Cerebellar nuclear complex (tissue), 1 donor: ENCODE measurements at places on chromosomes 12 and 14.

GRCh38 chr14:39396448-39396847 is 35.8 kb downstream of the FBXO33 start:
- no peak for DNase-seq

- no peak for DNase-seq
Observed at GRCh38 chr12:71746974-71747611, 7.6 kb upstream of the RAB21 start.

GRCh38 chr12:93100610-93101009 is 171.5 kb upstream of the EEA1 start:
- no peak for DNase-seq

DNA sequence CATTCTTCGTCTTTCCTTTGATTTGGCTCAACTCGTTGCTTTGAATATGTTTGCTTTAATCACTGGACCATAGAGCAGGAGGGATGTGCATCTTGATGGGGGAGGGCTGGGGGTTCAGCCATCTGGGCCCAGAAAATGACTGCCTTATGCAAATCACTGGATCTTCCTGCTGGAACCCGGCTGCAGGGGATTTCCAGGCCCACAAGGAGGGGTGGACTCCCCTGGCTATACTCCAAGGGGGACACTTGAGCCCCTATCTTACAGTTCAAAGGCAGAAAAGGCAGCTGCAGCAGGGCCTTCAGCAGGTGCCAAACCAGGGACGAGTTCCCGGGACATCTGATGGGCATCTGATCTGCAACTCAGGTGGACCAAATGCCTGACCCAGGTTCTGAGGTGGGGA is 122.5 kb downstream of the DICER1 start:
- no peak for DNase-seq

DNA sequence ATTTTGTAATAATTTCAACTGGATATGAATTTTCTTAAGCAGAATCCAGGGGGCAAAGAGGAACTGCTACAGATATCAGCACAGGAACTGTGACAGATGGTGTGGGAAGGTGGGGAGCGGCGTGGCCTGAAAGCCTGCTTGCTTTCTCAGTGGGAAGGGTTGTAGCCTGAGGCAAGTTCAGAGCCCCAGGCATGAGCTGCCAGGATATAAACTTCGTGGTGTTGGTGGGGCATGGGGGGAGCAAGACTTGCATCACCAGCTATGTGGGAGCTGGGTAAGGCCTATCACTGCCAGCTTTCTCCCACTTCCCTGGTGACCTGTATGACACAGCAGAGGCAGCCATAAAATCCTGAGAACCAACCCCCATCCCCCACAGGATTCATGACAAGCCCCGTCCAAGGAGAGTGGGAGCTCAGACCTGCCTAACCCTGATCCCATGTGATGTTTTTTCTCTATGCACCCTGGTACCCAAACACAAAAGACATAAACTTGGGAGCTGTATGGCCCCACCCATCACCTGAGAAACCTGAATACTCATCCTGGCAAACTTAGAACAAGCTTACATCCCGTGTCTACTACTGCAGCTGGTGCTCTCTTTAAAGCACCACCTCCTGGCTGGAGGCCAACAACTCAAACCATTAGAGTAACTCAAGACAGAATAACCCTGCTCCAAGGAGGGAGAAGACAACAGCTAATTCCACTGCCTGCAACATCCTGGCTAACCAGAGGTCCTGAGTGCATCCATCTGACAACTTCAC is 16.5 kb downstream of the CLEC1A start:
- DNase-seq, result no peak

DNA sequence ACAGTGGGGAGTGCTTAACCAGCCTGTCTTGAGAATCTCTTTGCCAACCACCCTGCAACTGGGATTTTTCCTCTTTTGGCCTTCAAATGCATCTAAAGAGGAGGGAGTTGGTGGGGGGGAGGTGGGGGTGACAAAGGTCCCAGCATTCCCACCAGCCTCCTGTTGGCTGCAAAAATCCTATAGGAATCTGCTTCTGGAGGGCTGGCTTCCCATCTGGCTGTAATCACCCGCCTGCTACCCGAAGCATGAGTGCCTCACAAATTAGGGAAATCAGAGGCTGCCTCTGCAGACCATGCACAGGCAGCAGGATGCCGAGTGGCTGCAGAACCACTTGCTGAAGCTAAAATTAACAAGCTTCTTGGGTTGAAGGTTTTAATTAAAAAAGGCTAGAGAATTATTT is 73.9 kb upstream of the WSCD2 start:
- DNase-seq, result no peak

GRCh38 chr14:73725116-73726024 is 11.2 kb upstream of the PNMA1 start:
- DNase-seq, result no peak

DNA sequence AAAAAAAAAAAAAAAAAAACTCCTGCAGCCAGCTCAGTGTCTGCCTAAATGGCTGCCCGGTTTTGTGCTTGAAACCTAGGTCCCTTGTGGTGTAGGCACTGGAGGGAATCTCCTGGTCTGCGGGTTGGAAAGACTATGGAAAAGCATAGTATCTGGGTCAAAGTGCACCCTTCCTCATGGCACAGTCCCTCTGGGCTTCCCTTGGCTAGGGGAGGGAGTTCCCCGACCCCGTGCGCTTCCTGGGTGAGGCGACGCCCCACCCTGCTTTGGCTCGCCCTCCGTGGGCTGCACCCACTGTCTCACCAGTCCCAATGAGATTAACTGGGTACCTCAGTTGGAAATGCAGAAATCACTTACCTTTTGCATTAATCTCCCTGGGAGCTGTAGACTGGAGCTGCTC is 14.3 kb downstream of the PTCSC3 start:
- no peak for DNase-seq

GRCh38 chr12:58443273-58443980 is 476.9 kb downstream of the LRIG3 start:
- DNase-seq, result no peak

- DNase-seq, result no peak
Observed at GRCh38 chr14:21652209-21652808, 1.3 kb upstream of the OR4E2 start.
